ENCODE measurements at places on chromosomes 3 and 15.

DNA sequence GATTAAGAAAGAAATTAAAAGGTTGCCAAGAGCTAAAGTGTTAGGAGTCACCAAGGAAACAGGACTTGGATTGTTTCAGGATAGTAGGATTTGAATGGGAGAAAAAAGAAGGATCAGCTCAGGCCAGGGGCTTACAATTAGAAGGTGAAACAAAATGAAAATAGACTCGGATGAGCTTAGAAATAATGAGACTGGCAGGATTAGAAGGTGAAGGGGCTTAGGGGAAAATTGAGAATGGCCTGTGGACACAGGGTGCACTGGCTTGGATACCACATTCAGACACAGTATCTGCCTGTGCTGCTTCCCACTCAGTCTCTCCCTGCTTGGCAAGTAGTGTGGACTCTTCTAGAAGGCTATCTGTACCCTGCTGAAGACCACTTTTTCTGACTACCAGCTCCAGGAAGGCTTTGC lies 206.1 kb upstream of the ATP10A start:
- DNase-seq: no peak

- no peak for DNase-seq
Observed at GRCh38 chr3:16174976-16175901, 759 bp downstream of the GALNT15 start.

DNA sequence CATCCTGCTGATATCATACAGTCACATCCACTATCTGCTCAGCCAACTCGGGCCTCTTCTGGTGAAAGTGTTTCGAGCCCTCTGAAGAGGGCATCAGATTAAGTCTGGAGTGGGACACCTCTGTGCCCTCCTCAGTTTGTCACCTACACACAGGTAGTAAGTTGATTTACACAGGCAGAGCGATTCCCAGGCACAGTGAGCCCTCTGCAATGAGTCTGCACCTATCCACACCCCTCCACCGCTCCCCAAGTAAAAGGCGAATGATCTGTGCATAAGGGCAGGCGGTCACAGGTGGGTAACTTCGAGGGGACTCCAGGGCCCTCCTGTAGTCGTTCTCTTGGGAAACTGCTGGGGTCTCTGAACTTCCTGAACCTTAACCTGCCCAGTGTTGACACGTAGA lies 152.0 kb downstream of the ATP10A start:
- DNase-seq: no peak

- DNase-seq: no peak
Observed at GRCh38 chr15:41417418-41418195, 712 bp downstream of the RTF1 start.

DNA sequence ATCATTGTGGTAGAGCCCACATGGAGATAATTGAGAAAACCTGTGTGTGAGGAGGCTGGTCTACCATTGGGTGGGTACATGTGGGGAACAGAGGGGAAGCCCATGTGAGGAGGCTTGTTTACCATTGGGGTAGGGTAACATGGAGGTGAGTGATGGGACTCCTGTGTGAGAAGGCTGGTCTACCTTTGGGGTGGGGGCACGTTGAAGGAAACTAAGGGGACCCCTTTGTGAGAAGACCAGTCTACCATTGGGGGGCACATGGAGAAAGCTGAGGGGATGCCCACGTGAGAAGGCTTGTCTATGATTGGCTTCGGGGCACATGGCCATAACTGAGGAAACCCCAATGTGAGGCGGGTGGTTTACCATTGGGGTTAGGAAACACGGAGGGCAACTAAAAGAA lies 158.5 kb downstream of the FBLN2 start:
- no peak for DNase-seq

DNA sequence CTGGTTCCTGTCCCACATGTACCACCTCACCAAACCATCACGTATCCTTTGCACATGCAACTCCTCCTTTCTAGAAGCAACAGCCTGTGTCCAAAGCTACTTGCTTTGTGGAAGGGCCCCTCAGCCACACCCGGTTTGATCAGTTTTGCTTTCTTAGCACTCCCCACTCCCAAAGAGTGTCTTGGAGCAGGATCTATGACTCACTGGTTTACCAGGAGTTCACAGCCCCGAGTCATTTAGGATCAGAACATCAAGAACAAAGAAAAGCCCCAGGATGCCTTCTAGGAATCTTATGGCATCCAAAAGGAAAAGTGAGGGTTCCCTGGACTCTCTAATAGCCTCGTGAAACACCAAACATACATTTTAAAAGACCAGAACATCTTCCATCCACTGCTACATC lies 50.7 kb upstream of the IGF1R start:
- DNase-seq: no peak

GRCh38 chr3:9681723-9682081 lies 21.9 kb upstream of the CPNE9 start:
- DNase-seq: no peak

DNA sequence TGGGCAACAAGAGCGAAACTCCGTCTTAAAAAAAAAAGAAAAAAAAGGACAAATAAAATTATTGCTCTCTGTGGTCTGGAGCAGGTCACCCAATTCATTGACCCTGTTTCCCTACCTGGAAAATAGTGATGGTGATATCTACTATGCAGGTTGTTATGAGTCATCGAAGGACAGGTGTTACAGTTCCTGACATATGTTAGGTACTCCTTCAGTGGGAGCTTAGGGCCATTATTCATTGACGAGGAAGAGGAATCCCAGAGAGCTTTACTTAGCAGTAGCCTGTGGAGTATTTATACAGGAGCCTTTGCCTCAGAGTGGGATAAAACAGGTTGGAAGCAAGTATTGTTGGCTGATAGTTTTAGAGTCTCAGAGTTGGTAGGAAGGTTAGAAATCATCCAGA lies 74.5 kb downstream of the SLC7A14 start:
- no peak for DNase-seq

GRCh38 chr3:41572092-41572491 lies 372.8 kb downstream of the CTNNB1 start:
- no peak for DNase-seq

- DNase-seq: peak; percentile 16
Observed at GRCh38 chr15:84112025-84112424, 123.5 kb upstream of the GOLGA6L4 start.

- DNase-seq: no peak
Observed at GRCh38 chr3:10928961-10929471, 63.5 kb upstream of the SLC6A1 start.

- DNase-seq: no peak
Observed at GRCh38 chr3:96750094-96750767, 64.2 kb upstream of the EPHA6 start.

- DNase-seq: no peak
Observed at GRCh38 chr15:82196353-82196752, 66.2 kb downstream of the EFL1 start.

DNA sequence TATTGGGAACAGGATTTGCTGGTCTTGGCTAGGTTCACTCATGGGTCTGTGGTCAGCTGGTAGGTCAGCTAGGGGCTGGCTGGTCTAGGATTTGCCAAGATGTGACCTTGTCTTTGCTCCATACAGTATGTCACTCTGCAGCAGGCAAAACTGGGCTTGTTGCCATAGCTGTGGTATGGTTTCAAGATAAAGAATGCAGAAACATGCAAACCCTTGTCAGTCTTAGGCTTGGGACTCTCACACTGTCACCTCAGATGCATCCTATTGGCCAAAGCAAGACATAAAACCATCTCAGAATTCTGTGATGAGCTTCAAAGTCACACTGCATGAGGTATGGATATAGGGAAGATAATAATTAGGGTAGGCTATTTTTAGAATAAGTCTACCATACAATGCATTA lies 66.6 kb upstream of the TBC1D5 start:
- DNase-seq: no peak

DNA sequence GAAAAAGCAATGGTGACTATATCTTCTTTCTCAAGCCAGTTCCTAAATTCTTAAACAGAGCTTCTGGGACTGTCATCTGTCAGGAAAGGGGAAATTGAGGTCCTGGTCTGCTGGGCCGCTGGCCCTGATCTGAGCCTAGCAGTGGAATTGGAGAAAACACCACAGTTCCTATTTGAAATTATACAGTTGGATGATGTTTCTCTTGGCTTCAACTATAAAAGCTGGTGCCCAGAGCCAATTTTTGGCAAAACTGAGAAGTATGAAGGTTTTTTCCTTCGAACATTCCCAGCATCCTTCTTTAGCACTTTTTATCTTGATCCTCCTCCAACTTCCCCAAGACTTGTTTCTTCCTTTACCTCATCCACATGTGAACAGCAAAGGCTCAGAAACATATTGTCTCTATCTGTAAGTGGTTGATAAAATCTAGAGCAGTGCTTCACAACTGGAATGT lies 83.9 kb downstream of the CD47 start:
- DNase-seq: no peak

- no peak for DNase-seq
Observed at GRCh38 chr3:13385373-13385965, 34.7 kb downstream of the NUP210 start.

- DNase-seq: no peak
Observed at GRCh38 chr15:57502116-57502515, 89.6 kb upstream of the MYZAP start.

Data from kidney epithelial cell (primary cell).